ENCODE measurements at places on chromosomes 1 and 21. TPM values are rescaled to one million over a fixed set of nuclear protein-coding genes. Genes with fewer than 3 reads are reported as not detected.

DNA sequence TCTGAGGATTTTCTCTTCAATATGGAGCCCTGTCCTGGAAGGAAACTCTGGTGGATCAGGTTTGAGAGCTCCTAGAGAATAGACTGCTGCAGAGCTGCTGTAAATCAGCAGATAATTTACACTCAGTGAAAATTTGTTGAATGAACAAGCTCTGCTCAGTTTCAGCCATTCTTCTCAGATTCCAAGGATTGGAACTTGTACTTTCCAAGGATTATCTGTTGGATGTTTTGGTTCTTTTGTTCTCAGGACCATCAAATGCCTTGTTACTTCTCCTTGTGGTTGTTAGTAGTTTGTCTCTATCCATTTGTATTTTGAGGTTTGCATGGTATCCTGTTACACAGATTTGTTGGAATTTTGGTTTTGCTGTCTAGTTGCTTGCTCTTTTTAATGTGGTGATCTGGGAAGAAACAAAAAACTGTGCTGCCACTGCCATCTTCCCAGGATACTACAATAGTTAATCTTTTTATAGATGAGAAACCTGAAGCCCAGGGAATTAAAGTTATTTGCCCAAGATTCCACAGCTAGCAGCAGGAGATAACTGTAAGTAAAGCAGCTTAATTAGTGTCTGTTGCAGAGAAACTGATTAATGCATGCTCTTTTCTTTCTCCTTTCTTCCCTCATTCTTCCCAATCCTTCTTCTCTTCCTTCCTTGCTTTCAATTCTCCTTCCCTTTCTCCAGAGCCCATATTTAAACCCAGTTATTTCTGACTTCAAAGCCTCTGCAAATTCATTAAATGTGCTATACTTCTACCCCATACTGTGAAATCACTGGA lies 21.7 kb upstream of the KIFAP3 start:
- H3K36me3 ChIP-seq, result no peaks in the 10 kb centered on the region
- DNase-seq, result no peak
- no peaks in the 10 kb centered on the region for H3K27me3 ChIP-seq
- no peaks in the 10 kb centered on the region for H3K4me1 ChIP-seq
- no peak overlapping the region for H3K4me3 ChIP-seq

Gene ACTL8
- not detected for polyA plus RNA-seq

Gene PTGER3
- 0.19 TPM for polyA plus RNA-seq

GRCh38 chr1:94734963-94735901 lies 84.9 kb upstream of the SLC44A3 start:
- no peaks in the 10 kb centered on the region for H3K27me3 ChIP-seq
- no peaks in the 10 kb centered on the region for H3K4me1 ChIP-seq
- no peak for DNase-seq
- no peaks in the 10 kb centered on the region for H3K36me3 ChIP-seq
- H3K4me3 ChIP-seq, result no peak overlapping the region
- peak overlapping the region; percentile 69 for H3K27ac ChIP-seq

Gene RCAN3
- polyA plus RNA-seq, result 6.4 TPM

DNA sequence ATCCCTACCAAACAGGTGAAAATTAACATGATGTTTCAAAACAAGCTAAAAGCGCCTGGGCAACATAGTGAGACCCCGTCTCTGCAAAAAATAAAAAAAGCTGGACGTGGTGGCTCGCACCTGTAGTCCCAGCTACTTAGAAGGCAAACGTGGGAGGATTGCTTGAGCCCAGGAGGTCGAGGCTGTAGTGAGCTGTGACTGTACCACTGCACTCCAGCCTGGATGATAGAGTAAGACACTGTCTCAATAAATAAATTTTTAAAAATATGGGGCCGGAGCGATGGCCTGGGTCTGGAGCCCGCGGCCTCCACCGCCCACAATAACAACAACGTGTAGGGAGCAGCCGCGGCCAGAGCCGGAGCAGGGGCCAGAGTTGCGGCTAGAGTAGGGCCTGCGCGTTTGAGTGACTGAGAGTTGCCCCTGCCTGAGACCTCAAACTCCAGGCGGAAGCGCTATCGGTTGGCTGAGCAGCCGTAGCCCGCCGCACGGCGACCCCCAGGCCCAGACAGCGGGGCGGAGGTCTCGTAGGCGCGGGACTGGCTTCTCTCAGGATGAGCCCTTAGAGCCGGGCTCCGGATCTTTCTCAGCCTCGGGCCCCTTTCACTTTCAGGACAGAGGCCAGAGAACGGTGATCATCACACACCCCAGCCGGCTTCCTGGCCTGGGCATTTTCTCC lies 41.4 kb downstream of the ZMYM1 start:
- H3K36me3 ChIP-seq, result no peaks in the 10 kb centered on the region
- H3K27me3 ChIP-seq, result no peaks in the 10 kb centered on the region
- H3K27ac ChIP-seq, result no peak overlapping the region
- H3K4me3 ChIP-seq, result peak overlapping the region; percentile 24
- no peak for DNase-seq
- peaks cover 14% of the 10 kb centered on the region for H3K4me1 ChIP-seq

All from spleen (tissue), 13 donors.